Breast epithelium (tissue), 4 donors: ENCODE measurements at places on chromosomes 3 and 15. TPM values are rescaled to one million over a fixed set of nuclear protein-coding genes. Genes with fewer than 3 reads are reported as not detected.

DNA sequence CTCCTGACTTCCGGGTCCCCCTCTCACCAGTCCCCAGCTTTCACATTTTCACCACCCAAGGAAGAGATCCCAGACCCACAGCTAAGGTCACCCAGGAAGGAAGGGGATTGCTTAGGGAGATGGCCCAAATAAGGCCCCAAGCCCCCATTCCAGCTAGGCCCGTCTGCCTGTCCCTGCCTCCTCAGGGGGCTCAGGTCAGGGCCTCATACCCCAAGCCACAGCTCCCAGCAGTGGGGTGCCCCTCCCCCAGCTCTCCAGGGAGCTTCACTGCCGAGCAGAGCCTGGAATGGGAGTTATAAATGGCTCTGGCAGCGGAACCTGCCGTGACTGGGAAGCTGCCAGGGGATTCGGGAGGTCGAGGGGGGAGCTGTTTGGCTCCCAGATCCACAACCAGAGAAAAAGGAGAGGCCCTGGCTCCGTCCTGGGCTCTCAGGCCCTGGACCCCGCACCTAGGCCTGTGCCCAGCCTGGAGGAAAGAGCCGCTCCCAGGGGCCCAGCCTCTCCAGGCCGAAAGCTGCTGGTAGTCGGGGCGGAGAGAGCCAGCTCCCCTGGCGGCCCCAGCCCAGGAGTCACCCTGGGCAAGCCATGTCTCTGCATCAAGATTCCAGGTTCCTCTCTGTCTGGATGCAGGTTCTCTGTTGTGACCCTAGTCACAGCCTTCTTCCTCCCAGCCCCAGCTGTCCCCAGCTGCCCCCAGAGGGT is 550 bp downstream of the CCDC9B start:
- peak overlapping the region; percentile 97 for H3K27ac ChIP-seq
- peaks cover 32% of the 10 kb centered on the region for H3K4me1 ChIP-seq
- H3K36me3 ChIP-seq = no peaks in the 10 kb centered on the region
- DNase-seq = no peak
- peak overlapping the region; percentile 36 for H3K4me3 ChIP-seq

DNA sequence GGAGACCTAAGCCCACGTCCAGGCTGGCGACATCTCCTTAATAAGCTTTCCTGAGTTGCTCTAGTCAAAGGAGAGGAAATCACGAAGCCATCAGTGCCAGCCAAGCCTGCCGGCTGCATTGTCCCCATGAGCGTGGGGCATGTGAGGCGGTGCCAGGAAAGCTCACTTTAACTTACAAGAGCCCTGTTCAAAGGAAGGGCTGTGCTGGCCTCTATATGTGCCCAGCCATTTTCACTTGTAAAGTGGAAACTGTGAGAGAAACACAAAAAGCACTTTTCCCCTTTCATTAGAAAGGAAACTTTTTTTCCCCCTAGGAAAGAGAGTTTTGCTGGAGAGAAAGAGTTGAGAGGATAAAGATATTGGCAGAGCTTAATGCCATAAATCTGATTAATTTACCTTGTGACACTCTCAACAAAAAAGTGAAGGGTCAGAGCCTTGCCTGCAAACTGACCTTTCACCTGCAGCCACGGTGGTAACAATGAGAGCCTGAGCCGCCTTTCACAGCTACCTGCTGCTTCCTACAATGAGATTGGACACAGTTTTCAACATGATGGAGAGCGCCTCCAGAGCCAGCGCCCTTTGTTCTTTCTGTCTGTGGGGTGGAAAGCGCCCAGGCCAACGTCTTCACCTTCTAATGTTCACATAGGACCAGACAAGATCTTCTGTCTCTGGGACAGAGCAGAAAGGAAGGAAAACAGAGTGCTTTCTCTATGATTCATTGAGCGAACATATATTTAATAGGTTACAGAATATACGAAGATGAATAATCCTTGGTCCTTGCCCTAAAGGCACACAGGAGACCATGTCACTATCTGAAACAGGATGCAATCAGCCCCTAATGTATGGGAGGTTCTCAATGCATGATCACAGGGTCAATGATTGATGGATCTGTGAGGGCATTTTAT is 233.1 kb upstream of the HES1 start:
- H3K4me3 ChIP-seq = no peak overlapping the region
- no peaks in the 10 kb centered on the region for H3K27me3 ChIP-seq
- H3K4me1 ChIP-seq = no peaks in the 10 kb centered on the region
- DNase-seq = no peak

DNA sequence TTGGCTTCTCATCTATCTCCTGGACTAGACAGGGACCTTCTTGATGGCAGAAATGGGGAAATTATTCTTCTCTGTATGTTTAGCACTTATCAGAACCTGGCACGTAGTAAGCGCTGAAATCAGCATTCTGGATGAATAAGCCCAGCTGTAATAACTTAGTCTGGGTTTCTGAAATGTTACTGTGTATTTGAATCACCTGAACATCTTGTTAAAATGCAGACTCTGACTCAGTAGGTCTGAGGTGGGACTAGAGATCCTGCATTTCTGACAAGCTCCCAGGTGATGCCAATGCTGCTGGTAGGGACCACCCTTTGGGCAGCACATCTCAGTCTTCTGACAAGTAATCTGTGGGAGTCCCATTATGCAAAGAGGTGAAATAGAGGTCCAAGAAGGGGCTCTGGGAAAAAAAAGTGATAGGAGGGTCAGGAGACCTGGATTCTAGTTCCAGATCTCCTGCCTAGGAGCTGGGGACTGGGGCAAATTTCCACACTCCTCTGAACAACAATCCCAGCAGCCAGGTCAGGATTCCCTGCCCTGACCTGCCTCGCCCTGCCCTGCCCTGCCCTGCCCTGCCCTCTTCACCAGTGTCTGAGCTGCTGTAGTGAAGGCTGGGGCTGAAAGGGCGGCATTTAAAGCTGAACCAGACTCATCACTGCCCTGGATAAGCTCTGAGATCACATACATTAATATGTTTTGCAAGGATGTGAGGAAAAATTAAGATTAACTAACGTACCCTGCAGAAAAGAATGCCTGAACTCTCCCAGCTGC is 17.2 kb upstream of the SLC6A11 start:
- no peak overlapping the region for H3K27ac ChIP-seq
- DNase-seq = no peak
- H3K27me3 ChIP-seq = peaks cover 12% of the 10 kb centered on the region

DNA sequence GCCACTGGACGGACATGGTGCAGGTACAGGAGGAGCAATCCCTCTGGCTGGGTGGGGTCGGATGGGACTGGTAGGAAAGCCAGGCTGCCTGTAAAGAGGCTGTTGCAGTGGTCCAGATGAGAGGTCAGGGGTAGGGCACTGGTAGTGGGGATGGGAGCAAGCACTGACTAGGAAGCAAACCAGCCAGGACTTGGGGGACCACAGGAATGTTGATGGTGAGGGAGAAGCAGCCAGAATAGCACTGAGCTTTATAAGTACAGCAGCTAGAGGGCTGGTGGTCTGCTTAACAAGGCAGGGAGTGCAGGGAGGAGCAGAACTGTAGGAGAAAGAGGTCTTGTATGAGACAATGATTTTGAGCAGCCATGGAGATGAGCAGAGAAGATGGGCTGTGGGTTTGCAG is 38.7 kb upstream of the PTPN23 start:
- no peak overlapping the region for H3K4me3 ChIP-seq
- no peaks in the 10 kb centered on the region for H3K27me3 ChIP-seq
- no peaks in the 10 kb centered on the region for H3K4me1 ChIP-seq
- peaks cover 8% of the 10 kb centered on the region for H3K36me3 ChIP-seq

The TTC23 gene
- 19.2 TPM for total RNA-seq

GRCh38 chr3:160860346-160860745 is 104.3 kb downstream of the PPM1L start:
- no peak overlapping the region for H3K27ac ChIP-seq
- H3K27me3 ChIP-seq = no peaks in the 10 kb centered on the region
- no peaks in the 10 kb centered on the region for H3K4me1 ChIP-seq
- no peak overlapping the region for H3K4me3 ChIP-seq
- DNase-seq = no peak
- no peaks in the 10 kb centered on the region for H3K36me3 ChIP-seq

The SAMMSON gene
- total RNA-seq = not detected

The FANCD2OS gene
- total RNA-seq = not detected

GRCh38 chr3:20125289-20125688 is 60.7 kb downstream of the SGO1 start:
- no peak for DNase-seq
- H3K4me3 ChIP-seq = no peak overlapping the region
- H3K27ac ChIP-seq = no peak overlapping the region
- peaks cover 5% of the 10 kb centered on the region for H3K36me3 ChIP-seq
- no peaks in the 10 kb centered on the region for H3K4me1 ChIP-seq
- no peaks in the 10 kb centered on the region for H3K27me3 ChIP-seq

The SLC9C1 gene
- not detected for total RNA-seq

- H3K36me3 ChIP-seq = no peaks in the 10 kb centered on the region
- H3K27ac ChIP-seq = no peak overlapping the region
- H3K4me1 ChIP-seq = no peaks in the 10 kb centered on the region
- H3K27me3 ChIP-seq = no peaks in the 10 kb centered on the region
Measured at GRCh38 chr3:97892852-97893251, 71.0 kb downstream of the CRYBG3 start.

The CPEB1 gene
- total RNA-seq = 2.2 TPM

The GOLGA6B gene
- not detected for total RNA-seq

The SST gene
- not detected for total RNA-seq

DNA sequence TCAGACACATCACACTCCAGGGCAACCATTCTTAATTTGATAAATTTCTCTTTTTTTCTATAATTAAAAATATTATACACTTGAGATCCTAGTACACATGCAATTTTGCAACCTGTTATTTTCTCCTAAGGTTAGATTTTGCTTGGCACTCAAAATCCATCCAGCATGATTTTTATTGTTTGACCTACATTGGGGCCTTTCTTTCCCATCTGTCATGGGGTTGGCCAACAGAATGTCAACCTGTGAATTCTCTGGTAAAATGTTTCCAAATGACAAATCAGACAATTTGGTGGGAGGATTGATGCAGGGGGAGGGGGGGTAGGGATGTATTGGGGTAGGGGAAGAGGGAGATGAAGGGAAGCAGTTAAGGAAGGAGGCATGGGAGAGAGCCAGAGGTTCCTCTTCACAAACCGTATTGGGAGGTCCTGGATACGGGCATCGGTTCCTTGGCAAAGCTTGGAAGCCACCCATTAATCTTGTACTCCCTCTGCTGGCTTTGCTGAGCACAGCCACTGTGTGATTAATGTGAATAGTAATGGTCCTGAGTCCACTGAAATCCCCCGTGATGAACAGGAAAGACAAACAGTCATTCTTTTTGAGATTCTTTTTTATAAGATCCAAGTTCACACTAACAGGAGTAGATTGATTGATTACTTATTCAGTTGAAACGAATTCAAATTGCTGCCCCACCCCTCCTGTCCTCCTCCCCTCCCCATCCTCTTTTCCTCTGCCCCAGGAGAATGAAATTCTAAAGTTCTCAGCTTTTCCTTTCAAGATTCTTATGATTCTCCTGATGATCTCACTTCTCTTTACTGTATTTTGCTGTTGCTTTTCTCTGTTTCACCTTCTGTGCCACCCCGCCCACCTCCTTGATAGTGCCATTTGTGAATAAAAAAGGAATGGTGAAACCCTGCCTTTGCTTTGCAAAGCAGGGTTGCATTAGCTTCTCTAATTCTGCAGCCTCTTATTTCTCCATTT is 82.2 kb upstream of the SLC25A26 start:
- no peak for DNase-seq
- no peak overlapping the region for H3K4me3 ChIP-seq
- H3K4me1 ChIP-seq = no peaks in the 10 kb centered on the region
- no peak overlapping the region for H3K27ac ChIP-seq

- H3K4me1 ChIP-seq = no peaks in the 10 kb centered on the region
- H3K36me3 ChIP-seq = no peaks in the 10 kb centered on the region
- H3K4me3 ChIP-seq = no peak overlapping the region
- no peaks in the 10 kb centered on the region for H3K27me3 ChIP-seq
Measured at GRCh38 chr3:196117809-196118208, 35.9 kb upstream of the TFRC start.

The CHRFAM7A gene
- total RNA-seq = 0.80 TPM

GRCh38 chr3:28308196-28308595 is 40.3 kb upstream of the ZCWPW2 start:
- H3K27ac ChIP-seq = no peak overlapping the region
- no peak overlapping the region for H3K4me3 ChIP-seq
- DNase-seq = no peak
- no peaks in the 10 kb centered on the region for H3K4me1 ChIP-seq
- H3K36me3 ChIP-seq = no peaks in the 10 kb centered on the region
- no peaks in the 10 kb centered on the region for H3K27me3 ChIP-seq

The FMN1 gene
- 56.8 TPM for total RNA-seq

The CLN6 gene
- 16.5 TPM for total RNA-seq

DNA sequence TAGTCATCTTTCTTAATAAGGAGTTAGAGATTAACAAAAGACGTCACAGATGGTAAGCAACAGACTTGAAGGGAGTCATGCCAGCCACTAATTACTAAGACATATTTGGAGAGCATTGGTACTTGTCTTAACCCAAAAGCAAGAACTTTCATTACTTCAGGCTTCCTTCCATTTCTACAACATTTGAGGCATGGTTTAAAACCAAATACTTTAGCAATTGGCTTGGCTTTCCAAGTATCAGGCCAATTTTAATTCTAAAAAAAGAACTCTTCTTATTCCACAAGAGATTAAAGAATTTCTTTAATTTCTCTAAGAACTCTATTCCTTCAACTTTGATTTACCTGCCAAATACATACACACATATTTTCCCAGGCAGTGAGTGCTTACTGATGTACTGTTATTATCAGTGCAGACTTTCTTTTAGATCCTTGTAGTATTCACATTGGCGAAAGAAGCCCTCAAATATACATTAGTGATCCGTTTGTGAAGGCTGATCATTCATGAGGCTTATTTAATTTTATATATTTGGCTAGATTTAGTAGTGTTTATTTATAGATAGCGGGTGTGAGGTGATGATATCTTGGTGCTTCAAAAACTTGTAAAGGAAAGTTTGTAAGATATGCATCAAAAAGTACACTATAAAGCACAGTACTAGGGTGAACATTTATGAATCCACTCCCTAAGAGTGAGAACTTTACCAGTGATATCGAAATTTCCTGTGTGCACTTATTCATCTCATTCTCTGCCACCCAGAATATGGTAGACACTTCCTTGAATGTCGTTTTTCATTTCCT is 229.2 kb downstream of the MFSD1 start:
- no peak overlapping the region for H3K4me3 ChIP-seq
- H3K27ac ChIP-seq = no peak overlapping the region
- H3K27me3 ChIP-seq = no peaks in the 10 kb centered on the region
- no peaks in the 10 kb centered on the region for H3K4me1 ChIP-seq

The ATP13A5 gene
- 4.5 TPM for total RNA-seq

GRCh38 chr15:46111730-46112129 is 476.9 kb downstream of the SQOR start:
- H3K27me3 ChIP-seq = no peaks in the 10 kb centered on the region
- no peak for DNase-seq
- H3K4me1 ChIP-seq = no peaks in the 10 kb centered on the region
